HuH-7.5 (cell line): ENCODE measurements at places on chromosomes 5 and 9.
A peak's percentile ranks its signal among the peaks of the same experiment; 100 is the strongest.

DNA sequence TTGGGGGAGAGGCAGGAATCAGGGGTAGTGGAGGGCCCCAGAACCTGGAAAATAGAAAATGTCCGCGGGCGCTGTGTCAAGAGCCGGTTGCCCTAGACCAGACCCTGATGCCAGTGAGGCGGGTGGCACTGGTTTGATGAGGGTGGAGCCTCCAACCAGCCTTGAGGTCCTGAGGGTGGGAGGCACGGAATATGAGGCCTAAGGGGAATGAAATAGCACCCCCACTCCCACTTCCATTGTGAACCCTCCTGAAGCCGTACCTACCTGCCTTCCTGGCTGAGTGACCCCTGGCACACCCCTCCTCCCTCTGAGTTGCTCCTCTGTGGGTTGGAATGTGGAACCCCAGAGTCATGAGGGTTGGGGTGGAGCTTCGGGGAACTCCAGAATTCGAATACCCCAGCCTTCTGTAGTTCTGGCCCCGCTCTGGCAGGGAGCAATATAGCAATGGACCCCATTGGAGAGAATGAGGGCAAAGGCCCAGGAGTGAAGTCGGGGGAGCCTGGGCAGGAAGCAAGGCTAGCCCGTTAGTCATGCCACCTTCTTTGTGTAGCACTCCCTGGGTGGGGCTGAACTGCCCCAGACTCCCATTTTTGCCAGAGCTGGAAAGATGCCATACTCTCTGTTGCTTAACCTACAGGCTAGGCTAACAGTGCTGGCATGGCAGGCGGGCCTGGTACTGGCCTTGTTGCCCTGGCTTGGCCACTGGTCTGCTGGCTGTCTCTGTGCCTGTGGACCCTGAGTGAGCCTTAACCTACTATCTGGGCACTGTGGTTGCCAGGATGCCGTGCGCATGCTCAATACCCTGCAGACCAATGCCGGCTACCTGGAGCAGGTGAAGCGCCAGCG, 1.0 kb downstream of the FPGS start:
- DNase-seq: no peak

GRCh38 chr9:20620650-20621470, 1.4 kb downstream of the MLLT3 start:
- peak; percentile 8 for DNase-seq

DNA sequence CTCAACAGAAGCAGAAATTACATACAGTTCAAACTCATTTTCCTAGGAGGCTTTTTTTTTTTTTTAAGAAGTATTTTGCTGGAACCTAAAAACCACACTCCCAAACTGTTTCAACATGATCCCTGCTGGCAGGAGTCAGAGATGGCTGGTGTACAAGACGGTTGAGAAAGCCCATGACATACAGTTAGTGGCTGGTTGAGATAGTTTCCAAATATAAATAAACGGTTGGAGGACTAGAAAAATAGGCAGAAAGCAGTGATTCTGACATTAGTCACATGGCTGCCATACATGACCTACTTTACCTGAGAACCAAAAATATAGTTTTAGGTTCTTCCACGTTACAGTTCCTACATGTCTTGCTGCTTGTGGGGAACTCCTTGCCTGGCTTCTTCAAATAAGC, 31.7 kb upstream of the BASP1 start:
- DNase-seq: no peak

GRCh38 chr5:179436321-179437122, 91.3 kb upstream of the ADAMTS2 start:
- no peak for DNase-seq

GRCh38 chr5:52657247-52657645, 130.5 kb upstream of the ITGA1 start:
- DNase-seq: no peak

DNA sequence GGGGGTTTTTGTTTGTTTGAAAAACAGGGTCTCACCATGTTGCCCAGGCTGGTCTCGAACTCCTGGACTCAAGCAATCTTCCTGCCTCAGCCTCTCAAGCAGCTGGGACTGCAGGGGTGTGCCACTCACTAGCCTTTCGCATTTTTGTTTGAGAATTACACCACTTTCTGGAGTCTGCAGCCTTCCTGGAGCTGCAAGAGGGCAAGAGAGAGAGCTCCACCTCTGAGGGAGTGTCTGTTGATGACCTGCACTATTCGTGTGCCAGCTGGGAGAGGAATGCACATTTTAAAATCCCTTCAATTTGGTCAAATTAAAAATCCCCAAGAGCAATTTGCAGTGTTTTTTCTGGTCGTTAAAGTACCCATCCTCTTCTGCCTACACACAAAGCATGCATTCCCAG, 5.0 kb upstream of the CKMT2 start:
- DNase-seq: no peak

DNA sequence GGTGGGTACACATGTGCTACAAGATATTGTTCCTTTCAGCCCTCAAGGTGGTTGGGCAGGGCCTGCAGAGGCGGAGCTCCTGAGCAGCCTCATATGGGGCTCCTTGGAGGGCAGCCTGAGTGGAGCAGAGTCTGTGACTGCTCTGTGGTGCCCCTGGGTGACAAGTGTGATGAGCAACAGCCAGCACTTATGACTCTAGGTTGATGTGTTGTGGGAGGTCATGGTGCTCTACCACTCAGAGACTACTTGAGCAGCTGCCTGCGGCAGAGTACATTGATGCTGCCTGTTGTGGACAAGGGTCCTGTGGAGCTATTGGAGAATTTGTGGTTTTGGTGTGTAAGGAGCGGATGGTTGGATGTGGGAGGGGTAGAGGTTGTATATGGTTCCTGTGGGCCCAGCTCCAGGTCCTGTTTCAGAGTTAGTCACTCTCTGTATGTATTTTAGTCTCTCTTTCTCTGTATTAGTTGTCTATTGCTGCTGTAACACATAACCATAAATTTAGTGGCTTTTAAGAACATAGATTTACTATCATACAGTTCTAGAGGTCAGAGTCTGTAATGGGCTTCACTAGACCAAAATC, 141.3 kb downstream of the SREK1 start:
- DNase-seq: no peak

DNA sequence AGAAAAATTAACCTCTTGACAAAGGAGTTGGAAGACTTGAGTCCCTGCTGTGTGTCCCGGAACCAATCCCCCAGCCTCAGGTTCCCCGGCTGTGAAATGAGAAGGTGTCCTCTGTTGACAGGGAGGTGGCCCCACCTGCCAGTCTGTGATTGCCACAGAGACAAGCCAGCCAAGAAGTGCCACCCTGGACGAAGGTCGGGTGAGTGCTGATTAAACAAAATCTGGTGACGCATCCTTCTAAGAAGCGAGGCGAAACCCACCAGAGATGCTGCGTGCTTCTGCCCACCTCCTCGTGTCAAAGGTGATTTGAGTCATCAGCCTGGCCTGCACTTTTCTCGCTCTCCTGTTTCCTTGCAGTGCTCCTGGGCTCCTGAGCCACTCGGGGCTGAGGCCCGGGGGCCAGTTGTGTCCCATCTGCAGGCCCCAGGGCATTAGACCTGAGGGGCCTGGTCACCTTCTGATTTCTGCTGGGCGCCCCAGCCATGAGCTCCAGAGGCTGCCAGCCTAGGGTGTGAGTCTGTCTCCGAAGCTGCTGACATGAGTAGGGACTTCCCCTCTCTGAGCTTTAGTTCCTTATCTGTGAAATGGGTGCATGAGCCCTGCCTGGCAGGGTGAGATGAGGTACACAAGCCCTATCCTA, 28.7 kb downstream of the NEK6 start:
- DNase-seq: no peak

DNA sequence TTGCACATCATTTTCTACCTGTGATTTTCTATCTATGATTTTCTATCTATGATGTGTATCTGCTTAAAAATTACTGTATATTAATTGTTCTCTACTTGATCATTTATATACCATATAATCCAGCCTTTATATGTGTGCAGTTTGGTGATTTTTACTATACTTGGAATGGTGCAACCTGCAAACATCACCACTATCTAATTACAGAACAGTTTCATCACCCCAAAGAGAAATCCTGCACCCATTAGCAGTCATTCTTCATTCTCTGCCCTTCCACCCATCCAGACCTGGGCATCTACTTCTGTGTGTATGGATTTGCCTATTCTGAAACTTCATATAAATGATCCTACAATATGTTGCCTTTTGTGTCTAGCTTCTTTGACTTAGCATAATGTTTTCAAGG, 51.3 kb downstream of the CARTPT start:
- no peak for DNase-seq

DNA sequence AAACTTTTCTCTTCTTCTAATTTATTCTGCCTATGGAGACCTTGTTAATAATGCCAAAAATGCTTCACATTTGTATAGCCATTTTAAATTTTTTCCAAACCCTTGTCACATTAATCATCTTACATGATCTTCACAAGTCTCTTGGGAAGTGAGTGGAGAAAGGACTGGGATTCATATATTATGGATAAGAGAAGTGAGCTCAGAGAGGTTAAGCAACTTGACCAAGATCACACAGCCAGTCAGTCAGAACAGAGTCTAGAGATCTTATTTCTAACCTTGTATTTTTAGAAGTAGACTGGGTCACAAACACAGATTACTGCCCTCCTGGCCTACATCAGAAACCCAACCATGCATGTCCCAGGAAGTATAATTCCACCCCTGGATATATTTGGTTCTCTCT, 218.0 kb upstream of the ADRA1B start:
- DNase-seq: no peak

DNA sequence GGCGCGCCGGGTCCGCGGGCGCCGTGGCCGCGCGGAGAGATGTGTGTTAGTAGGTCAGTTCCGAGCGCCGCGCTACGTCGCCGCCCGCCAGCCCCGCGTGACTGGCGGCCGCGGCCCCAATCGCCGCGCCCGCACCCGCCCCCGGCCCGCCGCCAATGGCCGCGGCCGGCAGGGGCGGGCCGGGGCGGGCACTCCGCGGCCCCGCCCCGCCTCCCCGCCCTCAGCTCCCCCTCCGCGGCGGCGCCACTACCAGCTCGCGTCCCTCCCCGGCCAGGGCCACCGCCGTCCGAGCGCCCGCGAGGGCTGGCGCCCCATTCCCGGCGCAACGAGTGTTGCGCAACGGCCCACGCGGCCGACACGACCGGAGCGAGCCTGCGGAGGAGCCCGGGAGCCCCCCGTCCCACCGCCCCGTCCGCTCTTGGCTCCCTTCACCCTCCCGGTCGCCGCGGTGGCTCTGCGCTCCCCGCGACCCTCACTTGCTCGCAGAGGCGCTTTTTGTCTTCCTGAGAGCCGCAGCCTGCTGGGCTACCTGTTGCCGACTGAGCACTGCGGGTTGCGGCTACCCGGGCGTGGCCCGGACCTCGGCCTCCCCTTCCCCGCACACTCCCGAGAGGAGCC, at the start of gene NFIL3:
TSS of gene NFIL3 (minus strand) at position 48 of the 618 bp plus-strand sequence. CDS start 13,098 bp downstream, outside the sequence.
- DNase-seq: peak; percentile 87

GRCh38 chr5:102873379-102873932, 118.4 kb downstream of the PAM start:
- no peak for DNase-seq

GRCh38 chr9:137172901-137173795, 1.3 kb upstream of the TMEM210 start:
- DNase-seq: no peak

- DNase-seq: no peak
These were observed 823.0 kb downstream of the TAF11L14 start for GRCh38 chr5:18457255-18457654.
